ENCODE measurements at places on chromosomes 2 and 18.

DNA sequence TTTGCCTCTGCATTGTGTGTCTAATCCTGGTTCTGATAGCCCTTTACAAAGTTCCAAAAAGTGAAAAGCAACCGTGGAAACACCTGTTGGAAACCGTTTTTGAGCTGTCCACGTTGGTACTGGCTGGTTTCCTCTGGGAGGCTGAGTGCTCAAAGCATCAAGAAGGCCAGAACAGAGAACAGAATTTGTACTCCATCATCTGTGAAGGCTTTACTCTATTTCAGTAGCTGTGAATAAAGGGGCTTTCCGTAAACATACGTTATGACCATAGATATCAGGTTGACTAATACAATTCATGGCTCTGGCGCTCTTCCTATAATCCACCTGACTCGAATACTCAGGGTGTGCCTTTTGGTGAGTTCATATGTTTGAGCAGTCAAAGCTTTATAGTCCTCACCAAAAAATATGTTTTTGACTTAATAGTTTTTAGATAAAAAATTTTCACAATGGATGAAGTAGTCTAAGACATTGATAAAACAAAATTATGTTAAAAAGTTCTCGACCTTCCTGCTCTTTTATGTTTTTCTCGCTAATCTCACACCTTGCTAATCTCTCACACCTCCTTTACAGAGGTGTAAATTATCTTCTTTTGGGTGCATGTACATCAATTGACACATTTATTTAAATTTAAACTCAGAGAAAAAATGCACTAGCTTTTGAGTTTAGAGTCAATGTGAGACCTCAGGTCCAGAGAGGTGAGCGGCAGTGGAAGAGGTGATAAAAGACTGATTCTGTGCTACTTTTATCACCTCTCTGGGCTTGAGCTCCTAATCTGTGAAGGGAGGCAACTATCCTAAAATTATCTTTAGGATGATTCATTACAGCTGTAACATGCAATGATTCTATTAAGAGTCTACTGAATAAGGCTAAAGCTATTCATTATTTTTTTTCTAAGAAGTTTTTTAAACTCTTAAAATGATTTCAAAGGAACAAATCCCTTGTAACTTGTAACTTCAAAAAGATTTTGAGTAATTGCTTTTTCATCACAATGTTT is 65.3 kb downstream of the CXCR4 start:
- no peak for DNase-seq

GRCh38 chr2:218959761-218960308 is 369 bp downstream of the CDK5R2 start:
- no peak for DNase-seq

- DNase-seq: no peak
Observed at GRCh38 chr2:74391209-74391579, 11.1 kb upstream of the DCTN1 start.

GRCh38 chr18:38427234-38427633 is 861.6 kb upstream of the CELF4 start:
- DNase-seq: no peak

- no peak for DNase-seq
Observed at GRCh38 chr18:49059028-49059834, 108.5 kb upstream of the SMAD7 start.

- DNase-seq: no peak
Observed at GRCh38 chr2:11140492-11140891, 14.8 kb upstream of the SLC66A3 start.

- no peak for DNase-seq
Observed at GRCh38 chr2:136990316-136990715, 225.0 kb downstream of the THSD7B start.

GRCh38 chr18:63040788-63041410 is 278.7 kb downstream of the BCL2 start:
- DNase-seq: no peak

- no peak for DNase-seq
Observed at GRCh38 chr2:191436368-191437055, 191.3 kb downstream of the MYO1B start.

- DNase-seq: no peak
Observed at GRCh38 chr18:10370716-10371115, 83.7 kb upstream of the APCDD1 start.

DNA sequence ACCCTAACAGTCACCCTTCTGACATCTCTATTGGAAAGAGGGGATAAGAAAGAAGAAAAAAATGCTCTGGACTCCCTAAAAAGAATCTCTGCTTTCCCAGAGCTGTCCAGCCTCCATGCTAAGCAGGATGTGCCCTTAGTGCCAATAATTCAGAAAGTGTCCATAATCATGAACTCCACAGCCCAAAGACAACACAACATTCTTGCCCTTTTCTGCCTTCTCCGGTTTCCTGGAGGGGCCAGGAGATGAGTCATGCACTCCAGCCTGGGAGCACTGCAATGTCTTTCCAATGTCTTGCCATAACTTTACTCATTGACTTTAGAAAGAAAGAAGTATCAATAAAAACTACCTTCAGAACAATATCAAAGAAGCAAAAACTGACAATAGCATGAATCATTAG is 44.0 kb downstream of the KLF7 start:
- DNase-seq: peak; percentile 79

- no peak for DNase-seq
Observed at GRCh38 chr2:43553341-43553855, 42.4 kb downstream of the THADA start.

GRCh38 chr18:59719544-59720181 is 22.4 kb upstream of the CCBE1 start:
- peak; percentile 62 for DNase-seq

GRCh38 chr18:34901299-34901698 is 139.9 kb upstream of the MAPRE2 start:
- DNase-seq: peak; percentile 17

DNA sequence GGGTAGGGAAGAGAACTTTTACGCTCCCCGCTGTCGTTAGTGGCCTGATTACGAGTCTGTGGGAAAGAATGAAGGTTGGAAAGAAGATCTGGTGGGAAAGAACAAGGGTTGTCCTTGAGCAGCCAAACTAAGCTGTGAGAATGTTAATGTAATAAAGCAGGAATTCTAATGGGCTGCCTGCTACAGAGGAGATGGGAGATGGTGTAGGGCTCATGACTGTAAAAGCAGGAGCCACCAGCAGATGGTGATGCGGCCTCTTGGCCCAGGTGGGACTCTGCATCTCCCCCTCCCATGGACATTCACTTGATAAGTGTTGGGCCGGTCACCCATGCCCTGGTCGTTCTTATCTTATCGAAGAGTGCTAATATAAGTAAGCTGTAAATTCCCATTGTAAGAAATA is 150.0 kb downstream of the NEDD4L start:
- peak; percentile 61 for DNase-seq

- DNase-seq: no peak
Observed at GRCh38 chr2:102025583-102026267, 34.0 kb downstream of the IL1R2 start.

DNA sequence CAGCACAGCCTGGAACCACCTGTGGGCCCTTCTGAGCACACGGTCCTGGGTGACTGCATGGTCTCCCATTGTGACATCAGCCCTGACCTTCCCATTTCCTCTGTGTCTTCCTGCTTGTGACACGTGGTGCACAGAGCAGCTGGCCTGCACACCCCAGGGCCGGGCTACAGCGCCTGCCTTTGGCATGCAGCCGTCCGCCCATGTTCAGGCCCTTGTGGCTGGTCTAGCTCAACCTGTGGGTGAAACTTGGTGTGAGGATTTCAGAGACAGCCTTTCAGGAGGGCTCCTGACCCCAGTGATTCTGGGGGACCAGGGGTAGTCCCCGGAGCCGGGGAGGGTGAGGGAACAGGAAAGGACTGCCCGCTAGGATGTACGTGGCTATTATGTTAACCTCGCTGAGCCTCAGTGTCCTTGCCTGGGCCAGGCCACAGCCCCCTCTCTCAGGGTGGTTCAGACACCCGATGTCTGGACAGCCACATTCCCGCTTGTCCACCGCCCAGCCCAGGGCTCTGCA is 284.8 kb upstream of the HS6ST1 start:
- no peak for DNase-seq

DNA sequence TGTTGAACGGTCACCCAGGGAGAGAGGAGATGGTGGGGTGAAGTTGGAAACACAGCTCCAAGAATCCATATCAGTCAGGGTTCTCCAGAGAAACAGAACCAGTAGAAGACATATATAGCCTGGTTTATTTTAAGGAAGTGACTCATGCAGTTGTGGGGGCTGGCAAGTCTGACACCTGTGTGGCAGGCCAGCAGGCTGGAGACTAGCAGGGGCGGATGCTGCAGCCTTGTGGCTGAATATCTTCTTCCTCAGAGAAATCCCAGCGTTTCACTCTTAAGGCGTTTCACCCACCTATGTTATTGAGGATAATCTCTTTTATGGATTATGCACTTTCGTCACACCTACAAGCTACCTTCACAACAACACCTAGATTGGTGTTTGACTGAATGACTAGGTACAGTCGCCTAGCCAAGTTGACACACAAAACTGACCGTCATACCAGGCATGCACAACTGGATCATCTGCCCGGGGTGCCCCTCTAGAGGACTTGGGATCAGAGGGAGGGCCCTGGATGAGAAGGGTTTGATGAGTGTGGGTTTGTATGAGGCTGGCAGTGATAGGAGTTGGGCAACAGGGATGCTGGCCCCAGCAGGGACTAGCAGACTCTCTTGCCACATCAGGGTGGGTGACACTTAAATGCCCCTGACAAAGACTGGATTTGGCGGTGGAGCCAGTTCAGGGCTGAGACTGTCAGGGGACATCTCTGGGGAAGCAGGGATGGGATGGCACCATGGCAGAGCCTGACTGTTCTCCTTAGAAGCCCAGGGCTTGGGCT is 23.4 kb downstream of the MROH2A start:
- DNase-seq: no peak

- peak; percentile 46 for DNase-seq
Observed at GRCh38 chr2:9102861-9103662, 99.6 kb upstream of the MBOAT2 start.

DNA sequence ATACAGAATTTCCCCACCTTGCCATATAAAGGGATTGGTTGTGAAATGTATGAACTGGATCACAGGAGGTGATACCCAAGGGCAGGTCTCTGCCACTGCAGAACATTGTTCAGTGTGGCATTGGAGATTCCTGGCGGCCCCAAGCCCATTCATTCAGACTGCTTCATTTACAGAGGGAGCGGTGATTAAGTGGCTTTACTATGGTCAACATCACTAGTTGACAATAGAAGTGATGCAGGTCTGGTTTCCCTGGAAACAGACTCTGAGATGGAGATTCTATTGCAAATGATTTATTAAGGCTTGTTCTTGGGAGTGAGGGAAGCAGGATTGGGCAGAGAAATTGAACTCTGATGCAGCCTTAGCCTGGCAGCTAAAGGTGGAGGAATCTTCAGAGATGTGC is 62.4 kb downstream of the ZDBF2 start:
- DNase-seq: peak; percentile 1

DNA sequence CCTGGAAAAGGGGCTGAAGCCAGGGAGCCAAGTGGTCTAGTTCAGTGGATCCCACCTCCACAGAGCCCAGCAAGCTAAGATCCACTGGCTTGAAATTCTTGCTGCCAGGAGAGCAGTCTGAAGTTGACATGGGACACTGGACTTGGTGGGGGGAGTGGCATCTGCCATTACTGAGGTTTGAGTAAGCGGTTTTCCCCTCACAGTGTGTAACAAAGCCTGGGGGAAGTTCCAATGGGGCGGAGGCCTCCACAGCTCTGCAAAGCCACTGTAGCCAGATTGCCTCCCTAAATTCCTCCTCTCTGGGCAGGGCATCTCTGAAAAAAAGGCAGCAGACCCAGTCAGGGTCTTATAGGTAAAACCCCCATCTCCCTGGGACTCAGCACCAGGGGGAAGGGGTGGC is 144.4 kb downstream of the PTPRM start:
- no peak for DNase-seq

- DNase-seq: no peak
Observed at GRCh38 chr2:230578106-230578505, 134.5 kb upstream of the CAB39 start.

GRCh38 chr2:48399828-48400552 is 130.0 kb upstream of the STON1 start:
- no peak for DNase-seq

- peak; percentile 41 for DNase-seq
Observed at GRCh38 chr18:8990276-8991031, 112.0 kb upstream of the NDUFV2 start.

GRCh38 chr18:2956056-2956455 is 56.9 kb downstream of the LPIN2 start:
- DNase-seq: no peak

- no peak for DNase-seq
Observed at GRCh38 chr2:172647439-172647838, 88.2 kb upstream of the RAPGEF4 start.

GRCh38 chr2:135745545-135745944 is 3.9 kb downstream of the UBXN4 start:
- DNase-seq: peak; percentile 60

DNA sequence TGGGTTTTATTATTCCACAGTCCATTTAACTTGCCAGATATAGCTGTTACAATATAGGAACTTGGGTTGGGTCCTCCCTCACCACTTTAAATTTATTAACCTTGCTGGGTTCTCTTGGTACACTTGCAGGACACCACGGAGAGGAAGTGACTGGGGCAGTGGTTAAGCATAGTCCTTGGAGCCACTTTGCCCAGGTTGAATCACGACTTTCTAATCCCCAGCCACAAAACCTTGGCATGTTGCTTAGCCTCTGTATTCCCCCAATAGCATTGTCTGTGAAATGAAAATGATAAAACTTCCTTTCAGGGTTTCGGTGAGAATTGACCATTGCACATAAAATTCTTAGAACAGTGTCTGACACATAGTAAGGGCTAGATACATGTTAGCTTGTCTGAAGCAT is 221.2 kb downstream of the IRS1 start:
- no peak for DNase-seq

DNA sequence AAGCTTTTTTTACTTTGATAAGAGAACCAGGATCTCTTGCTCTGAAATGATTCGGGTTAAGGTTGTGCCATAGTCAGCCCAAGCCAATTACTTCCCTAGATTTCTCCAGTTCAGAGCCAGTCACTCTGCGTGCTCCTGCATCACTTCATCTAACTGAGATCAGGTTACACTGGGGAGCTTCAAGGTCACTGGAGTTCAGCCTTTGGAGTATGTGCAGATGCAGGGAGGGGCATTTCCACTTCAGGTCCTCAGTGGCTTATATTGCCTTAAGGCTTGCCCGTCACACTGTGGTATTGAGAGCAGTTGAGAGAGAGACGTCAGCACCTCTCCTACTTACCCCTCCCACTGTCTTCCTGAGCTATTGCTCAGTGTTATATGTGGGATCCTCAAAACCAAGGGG is 317.8 kb downstream of the EPHA4 start:
- DNase-seq: no peak

DNA sequence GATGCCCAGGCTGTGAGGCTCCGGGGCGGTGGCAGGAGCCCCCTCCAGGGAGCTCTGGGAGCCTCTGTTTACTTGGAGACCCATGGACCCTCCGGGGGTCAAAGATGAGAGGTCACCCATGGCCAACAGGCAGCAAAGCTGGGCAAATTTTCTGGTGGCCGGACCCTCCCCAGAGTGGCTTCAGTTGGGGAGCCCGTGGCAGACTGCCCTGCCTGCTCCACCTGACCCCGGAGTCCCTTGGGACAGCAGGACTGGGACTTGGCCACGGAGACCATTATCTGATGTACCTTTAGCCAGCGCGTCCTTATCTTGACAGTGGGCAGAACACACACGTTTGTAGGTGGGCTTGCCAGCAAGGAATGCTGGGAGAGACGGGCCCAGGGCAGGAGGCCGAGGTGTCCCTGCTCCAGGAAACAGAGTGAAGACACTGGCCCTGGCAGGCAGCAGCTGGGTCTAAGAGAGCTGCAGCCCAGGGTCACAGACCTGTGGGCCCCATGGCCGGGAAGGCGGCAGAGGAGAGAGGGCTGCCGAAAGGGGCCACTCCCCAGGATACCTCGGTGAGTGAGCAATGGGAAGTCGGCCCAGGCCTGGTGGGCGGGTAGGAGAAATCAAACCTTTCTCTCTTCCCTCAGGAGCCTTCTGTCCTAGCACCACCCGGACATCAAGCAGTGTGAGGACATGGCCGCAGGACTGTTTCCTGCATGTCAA is at the start of the genes ABCG5 and ABCG8:
Gene ABCG5 (minus strand): TSS at position 280 of the 708 bp plus-strand sequence. CDS start 160 bp downstream, at position 120.
Gene ABCG8 (plus strand): TSS at position 412 of the 708 bp plus-strand sequence. CDS start 83 bp downstream, at position 495.
- DNase-seq: no peak
